ENCODE measurements at places on chromosomes 12 and 14. TPM values are rescaled to one million over a fixed set of nuclear protein-coding genes. Genes with fewer than 3 reads are reported as not detected.

ADCY6 gene
- 24.9 TPM for total RNA-seq

GPRC5D gene
- not detected for total RNA-seq

LTBP2 gene
- total RNA-seq = 1.5 TPM

HPD gene
- total RNA-seq = 1.1 TPM

SLC38A4 gene
- not detected for total RNA-seq

CLEC1B gene
- not detected for total RNA-seq

RAB15 gene
- 3.3 TPM for total RNA-seq

EIF2S1 gene
- 192 TPM for total RNA-seq

SLC7A7 gene
- 0.27 TPM for total RNA-seq

STAC3 gene
- 2.5 TPM for total RNA-seq

C12orf60 gene
- 3.5 TPM for total RNA-seq

CTSG gene
- total RNA-seq = not detected

KIF26A gene
- 10.2 TPM for total RNA-seq

GATC gene
- total RNA-seq = 48.7 TPM

RPL10L gene
- not detected for total RNA-seq

BRF1 gene
- 41.2 TPM for total RNA-seq

TAS2R8 gene
- not detected for total RNA-seq

YAF2 gene
- total RNA-seq = 15.0 TPM

IL31 gene
- not detected for total RNA-seq

AMN gene
- total RNA-seq = 5.7 TPM

LRIG3 gene
- 11.1 TPM for total RNA-seq

CLEC9A gene
- not detected for total RNA-seq

KCNH5 gene
- total RNA-seq = not detected

TAS2R14 gene
- 1.9 TPM for total RNA-seq

KRR1 gene
- total RNA-seq = 192 TPM

SOX5 gene
- 0.52 TPM for total RNA-seq

CPNE6 gene
- total RNA-seq = not detected

C14orf39 gene
- total RNA-seq = not detected

PSEN1 gene
- total RNA-seq = 26.9 TPM

OR6C70 gene
- not detected for total RNA-seq

TBK1 gene
- total RNA-seq = 27.0 TPM

INHBC gene
- 0.20 TPM for total RNA-seq

PEX5 gene
- total RNA-seq = 45.4 TPM

IGFBP6 gene
- 83.4 TPM for total RNA-seq
